ENCODE measurements at places on chromosomes 16 and 17.

- DNase-seq: no peak
Measured at GRCh38 chr17:61393904-61394629, 5.6 kb upstream of the TBX2 start.

- no peak for DNase-seq
Measured at GRCh38 chr16:17302620-17303019, 168.1 kb downstream of the XYLT1 start.

- no peak for DNase-seq
Measured at GRCh38 chr17:17785407-17785806, 51.4 kb downstream of the SREBF1 start.

- no peak for DNase-seq
Measured at GRCh38 chr16:23175651-23176050, 6.9 kb upstream of the SCNN1G start.

GRCh38 chr16:87635541-87636049, 33.3 kb downstream of the JPH3 start:
- DNase-seq: peak; percentile 84

DNA sequence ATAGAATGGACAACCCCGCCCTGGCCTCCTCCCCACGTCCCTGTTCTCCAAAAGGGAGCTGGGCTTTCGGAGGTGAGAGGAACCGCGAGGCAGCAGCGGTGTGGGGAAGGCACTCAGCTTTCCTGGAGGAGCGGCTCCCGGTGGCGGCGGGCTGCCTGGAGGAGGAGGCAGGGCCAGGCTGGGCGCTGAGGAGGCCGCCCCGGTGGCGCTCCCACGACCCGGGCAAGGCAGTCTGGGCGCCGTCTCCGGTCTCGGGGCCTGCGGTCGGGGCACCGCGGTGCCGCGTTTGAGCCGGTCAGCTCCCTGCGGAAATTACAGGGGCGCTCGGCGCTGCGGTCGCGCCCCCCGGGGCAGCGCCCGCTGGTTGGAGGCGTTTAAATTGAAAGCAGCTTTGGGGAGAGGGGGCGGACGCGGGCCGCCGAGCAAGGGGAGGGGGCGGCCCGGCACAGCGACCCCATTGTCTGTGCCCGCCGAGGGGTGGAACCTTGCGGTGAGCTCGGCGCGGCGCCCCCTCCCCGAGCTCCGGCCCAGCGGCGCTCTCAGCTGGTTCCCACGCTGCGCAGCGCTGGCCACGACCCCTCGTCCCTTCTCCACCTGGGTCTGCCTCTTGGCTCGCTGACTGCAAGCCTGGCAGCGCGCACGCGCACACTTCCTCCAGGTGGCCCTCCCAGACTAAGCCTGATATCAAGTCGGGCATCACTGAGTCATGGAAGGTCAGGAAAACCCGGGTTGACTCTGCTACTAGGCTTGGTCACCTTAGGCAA, 58.7 kb upstream of the DLX4 start:
- peak; percentile 64 for DNase-seq

DNA sequence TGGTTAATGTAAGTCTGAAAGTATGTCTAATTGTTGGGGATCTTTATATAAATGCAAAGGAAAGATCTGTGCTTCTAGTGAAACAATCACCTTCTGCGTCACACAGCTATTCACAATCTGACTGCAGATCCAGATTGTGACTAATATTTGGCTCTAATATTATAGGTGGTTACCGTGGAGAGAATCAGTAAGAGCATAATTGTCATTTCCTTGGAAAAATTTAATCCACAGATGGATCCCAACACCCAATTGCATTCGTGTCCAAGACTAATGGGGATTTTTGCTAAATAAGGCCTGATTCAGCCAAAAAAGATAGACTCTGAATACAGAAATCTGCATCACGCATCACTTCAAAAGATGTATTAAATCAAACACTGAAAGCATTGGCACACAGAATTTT, 2.7 kb upstream of the KCNJ2 start:
- DNase-seq: no peak

DNA sequence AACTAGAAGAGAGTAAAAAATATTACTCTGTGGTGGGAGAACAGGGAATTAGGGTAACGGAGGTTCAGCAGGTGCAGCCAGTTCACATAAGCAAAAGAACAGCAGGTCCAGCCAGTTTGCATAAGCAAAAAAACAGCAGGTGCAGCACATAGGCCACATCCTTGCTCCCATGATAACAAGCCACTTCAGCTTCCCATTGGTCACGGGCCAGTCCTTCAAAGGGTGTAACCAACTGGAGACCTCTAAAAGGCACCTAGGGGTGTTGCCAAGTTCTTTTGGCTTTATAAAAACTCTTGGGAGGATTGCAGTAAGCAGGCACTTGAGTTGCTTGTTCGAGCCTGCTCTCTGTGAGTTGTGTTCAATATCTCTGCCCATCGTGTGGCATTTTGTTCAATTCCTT, 488.1 kb downstream of the XYLT1 start:
- no peak for DNase-seq

GRCh38 chr17:29068818-29069217, 25.9 kb downstream of the PIPOX start:
- DNase-seq: no peak

- DNase-seq: no peak
Measured at GRCh38 chr17:4005296-4006164, 41.3 kb upstream of the ATP2A3 start.

DNA sequence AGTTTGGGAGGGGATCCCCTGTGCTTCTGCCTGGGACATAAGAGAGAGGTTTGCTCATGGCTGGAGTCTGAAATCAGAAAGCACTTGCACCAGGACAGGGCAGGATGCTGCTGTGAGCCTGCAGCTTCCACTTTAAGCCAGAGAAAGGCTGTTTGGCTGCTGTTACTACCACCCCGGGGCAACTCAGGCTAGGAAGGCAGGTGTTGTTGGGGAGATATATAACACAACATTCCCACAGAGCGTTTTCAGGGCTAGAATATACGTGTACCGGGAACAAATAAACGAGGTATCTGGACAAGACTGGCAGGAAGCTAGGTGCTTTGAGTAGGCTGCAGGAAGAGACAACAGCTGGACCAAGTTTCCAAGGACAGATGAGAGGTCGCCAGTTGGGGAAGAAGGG, 313.3 kb upstream of the CCL2 start:
- DNase-seq: no peak

- DNase-seq: no peak
Measured at GRCh38 chr16:13708347-13709120, 211.4 kb upstream of the ERCC4 start.

DNA sequence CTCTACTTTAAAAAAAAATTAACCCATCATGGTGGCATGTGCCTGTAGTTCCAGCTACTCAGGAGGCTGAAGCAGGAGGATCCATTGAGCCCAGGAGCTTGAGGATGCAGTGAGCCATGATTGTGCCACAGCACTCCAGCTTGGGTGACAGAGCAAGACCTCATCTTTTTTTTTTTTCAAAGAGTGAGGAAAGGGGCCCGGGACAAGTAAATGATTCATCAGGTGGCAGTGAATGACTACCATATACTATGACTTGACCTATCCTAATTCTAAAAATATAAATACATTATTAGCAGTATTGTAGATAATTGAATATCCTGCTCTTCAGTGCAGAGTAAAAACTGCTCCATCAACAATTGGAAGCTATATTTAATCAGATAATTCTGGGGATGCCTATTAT, 55.3 kb downstream of the CLUH start:
- DNase-seq: no peak

GRCh38 chr16:67277999-67278772, 1.1 kb upstream of the PLEKHG4 start:
- DNase-seq: no peak

- no peak for DNase-seq
Measured at GRCh38 chr17:39752241-39752881, 14.6 kb downstream of the GRB7 start.

- peak; percentile 81 for DNase-seq
Measured at GRCh38 chr17:44221084-44221861, 1.8 kb upstream of the UBTF start.

GRCh38 chr17:79684132-79684985, 46.4 kb upstream of the ENPP7 start:
- no peak for DNase-seq

- DNase-seq: no peak
Measured at GRCh38 chr17:50174444-50174843, 8.6 kb downstream of the SGCA start.

DNA sequence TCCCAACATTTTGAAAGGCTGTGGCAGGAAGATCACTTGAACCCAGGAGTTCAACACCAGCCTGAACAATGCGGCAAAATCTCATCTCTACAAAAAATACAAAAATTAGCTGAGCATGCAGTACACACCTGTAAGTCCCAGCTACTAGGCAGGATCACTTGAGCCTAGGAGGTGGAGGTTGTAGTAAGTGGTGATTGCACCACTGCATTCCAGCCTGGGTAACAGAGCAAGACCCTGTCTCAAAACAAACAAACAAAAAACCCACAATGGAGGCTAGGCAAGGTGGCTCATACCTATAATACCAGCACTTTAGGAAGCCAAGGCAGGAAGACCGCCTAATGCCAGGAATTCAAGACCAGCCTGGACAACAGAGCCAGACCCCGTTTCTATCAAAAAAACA, 12.0 kb downstream of the APPBP2 start:
- no peak for DNase-seq

- DNase-seq: peak; percentile 81
Measured at GRCh38 chr17:44220213-44221083, 973 bp upstream of the UBTF start.

- DNase-seq: no peak
Measured at GRCh38 chr17:76560036-76560876, 20.4 kb downstream of the PRCD start.

DNA sequence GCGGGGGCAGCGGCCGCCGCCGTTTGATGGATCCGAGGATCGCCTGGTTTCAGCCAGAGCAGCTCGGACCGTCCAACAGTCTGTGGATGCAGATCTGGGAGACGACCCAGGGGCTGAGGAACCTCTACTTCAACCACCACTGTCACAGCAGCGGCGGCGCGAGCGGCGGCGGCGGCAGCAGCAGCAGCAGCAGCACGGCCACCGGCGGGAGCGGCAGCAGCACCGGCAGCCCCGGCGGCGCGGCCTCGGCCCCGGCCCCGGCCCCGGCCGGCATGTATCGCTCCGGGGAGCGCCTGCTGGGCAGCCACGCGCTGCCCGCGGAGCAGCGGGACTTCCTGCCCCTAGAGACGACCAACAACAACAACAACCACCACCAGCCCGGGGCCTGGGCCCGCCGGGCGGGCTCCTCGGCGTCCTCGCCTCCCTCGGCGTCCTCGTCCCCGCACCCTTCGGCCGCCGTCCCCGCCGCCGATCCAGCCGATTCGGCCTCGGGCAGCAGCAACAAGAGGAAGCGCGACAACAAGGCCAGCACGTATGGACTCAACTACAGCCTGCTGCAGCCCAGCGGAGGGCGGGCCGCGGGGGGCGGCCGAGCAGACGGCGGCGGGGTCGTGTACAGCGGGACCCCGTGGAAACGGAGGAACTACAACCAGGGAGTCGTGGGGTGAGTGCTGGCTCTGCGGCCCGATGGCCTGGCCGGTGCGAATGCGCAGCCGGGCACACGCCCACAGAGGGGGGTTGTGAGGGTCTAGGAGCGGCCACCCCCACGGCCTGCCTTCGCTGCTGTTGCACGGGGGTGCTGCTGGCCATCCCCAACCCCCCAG, 702 bp downstream of the TENT4B start:
- DNase-seq: peak; percentile 67

DNA sequence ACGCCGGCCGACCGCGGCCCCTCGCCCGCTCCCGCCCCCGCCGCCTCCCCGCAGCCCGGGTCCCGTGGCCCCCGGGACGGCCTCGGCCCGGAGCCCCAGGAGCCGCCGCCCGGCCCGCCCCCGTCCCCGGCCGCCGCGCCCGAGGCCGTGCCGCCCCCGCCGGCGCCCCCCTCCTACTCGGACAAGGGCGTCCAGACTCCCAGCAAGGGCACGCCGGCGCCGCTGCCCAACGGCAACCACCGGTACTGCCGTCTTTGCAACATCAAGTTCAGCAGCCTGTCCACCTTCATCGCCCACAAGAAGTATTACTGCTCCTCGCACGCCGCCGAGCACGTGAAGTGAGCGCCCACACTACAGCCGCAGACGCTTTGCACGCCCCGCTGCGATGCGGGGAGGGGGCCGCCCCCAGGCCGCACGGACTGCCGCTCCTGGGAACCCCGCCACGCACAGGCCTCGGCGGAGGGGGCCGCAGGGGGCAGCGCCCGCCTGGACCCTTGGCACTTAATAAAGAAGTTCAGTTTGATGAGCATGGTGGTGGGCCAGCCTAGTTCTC, 35.5 kb upstream of the ZC3H18 start:
- DNase-seq: peak; percentile 78

DNA sequence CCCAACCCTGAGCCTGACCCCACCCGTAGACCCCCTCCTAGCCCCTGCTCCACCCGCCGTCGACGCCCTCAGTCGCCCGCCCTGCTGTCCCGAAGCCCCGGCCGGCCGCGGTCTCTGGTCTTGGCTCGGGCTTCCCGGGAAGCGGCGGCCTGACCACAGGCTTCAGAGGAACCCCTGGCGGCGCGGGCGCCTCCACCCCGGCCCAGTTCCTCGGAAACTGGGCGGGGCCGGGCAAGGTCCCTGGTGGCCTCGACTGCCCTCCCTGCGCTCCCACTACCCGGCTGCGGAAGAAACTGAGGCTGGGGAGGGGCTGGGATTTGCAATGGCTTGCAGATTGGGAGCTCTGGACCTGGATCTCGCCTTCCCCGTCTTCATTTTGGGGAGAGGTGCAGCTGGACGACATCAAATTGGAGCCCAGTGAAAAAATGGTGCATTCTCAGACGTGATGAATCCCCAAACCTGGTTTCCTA, 692 bp upstream of the SOCS1 start:
- peak; percentile 84 for DNase-seq

GRCh38 chr17:61574542-61575351, 16.3 kb downstream of the NACA2 start:
- no peak for DNase-seq

GRCh38 chr16:84178146-84178765, 8.6 kb downstream of the TAF1C start:
- DNase-seq: no peak

- DNase-seq: no peak
Measured at GRCh38 chr16:48852951-48853350, 243.0 kb upstream of the N4BP1 start.

- DNase-seq: no peak
Measured at GRCh38 chr17:73658821-73659515, 14.7 kb upstream of the SDK2 start.

- no peak for DNase-seq
Measured at GRCh38 chr16:7158481-7158880, 174.2 kb upstream of the RBFOX1 start.

GRCh38 chr17:34141590-34141989, 113.5 kb upstream of the CCL2 start:
- no peak for DNase-seq

DNA sequence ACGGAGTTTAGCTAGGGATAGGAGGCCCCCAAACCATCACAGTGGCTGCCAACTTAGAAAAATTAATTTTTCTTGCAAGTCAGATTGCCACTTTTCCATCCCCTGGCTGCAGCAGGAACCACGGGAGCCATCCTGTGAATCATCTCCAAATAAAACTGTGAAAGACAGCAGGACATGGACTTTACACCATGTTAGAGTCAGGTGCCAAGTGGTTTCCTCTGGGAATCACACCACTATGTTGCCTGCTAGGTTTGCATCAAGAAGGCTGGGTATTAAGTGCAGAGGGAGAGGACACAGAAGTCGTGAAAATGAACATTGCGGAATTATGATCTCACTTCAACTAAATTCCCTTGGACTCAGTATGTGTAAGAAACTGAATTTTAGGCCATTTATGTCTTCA, 471.3 kb upstream of the GOT2 start:
- DNase-seq: no peak

Data from activated CD8-positive, alpha-beta memory T cell treated with anti-CD3 and anti-CD28 coated beads, Interleukin-2, amount 50 U/mL, for 48 hours (primary cell).